Thyroid gland (tissue), 4 donors: ENCODE measurements at places on chromosomes 1 and 21. TPM values are rescaled to one million over a fixed set of nuclear protein-coding genes. Genes with fewer than 3 reads are reported as not detected.

Gene LAMB3
- 0.56 TPM for total RNA-seq

Gene NOC2L
- 31.9 TPM for total RNA-seq

Gene PLA2G2D
- total RNA-seq: not detected

Gene MMP23B
- total RNA-seq: 0.67 TPM

Gene S100A14
- 175 TPM for total RNA-seq

Gene MSH4
- total RNA-seq: not detected

Gene CFH
- 422 TPM for total RNA-seq

Gene VTCN1
- not detected for total RNA-seq

Gene CA6
- not detected for total RNA-seq

Gene LRRIQ3
- 1.3 TPM for total RNA-seq

Gene CACNA1S
- total RNA-seq: not detected

Gene FTCD
- 1.2 TPM for total RNA-seq

Gene FAM167B
- 4.0 TPM for total RNA-seq

Gene NRDC
- 98.7 TPM for total RNA-seq

Gene TLCD4
- 21.6 TPM for total RNA-seq

Gene APCS
- not detected for total RNA-seq

Gene GRIK3
- 0.42 TPM for total RNA-seq

Gene PAQR6
- 2.3 TPM for total RNA-seq

Gene REN
- total RNA-seq: not detected

Gene ZNF695
- total RNA-seq: 0.24 TPM

Gene VAV3
- 14.8 TPM for total RNA-seq

Gene C1QA
- 67.6 TPM for total RNA-seq

Gene CLDN17
- total RNA-seq: not detected

Gene MPL
- total RNA-seq: 0.29 TPM

Gene SPRR3
- total RNA-seq: not detected

Gene KRTAP19-1
- total RNA-seq: not detected

Gene KCNK2
- 3.9 TPM for total RNA-seq

Gene GNG4
- 3.0 TPM for total RNA-seq

Gene KIAA0040
- 17.3 TPM for total RNA-seq

Gene AMY1C
- 1.1 TPM for total RNA-seq

Gene PTGS2
- total RNA-seq: 3.1 TPM

Gene GPX7
- 22.8 TPM for total RNA-seq

Gene LMX1A
- total RNA-seq: 0.33 TPM

Gene MYOG
- total RNA-seq: not detected

Gene TNFSF18
- not detected for total RNA-seq

Gene S100A3
- 0.83 TPM for total RNA-seq

Gene NES
- 4.3 TPM for total RNA-seq

Gene FOXD2
- 0.54 TPM for total RNA-seq

Gene PCP4L1
- 0.67 TPM for total RNA-seq

Gene TMEM200B
- total RNA-seq: 2.8 TPM
